ENCODE measurements at places on chromosomes 13 and 19.
A peak's percentile ranks its signal among the peaks of the same experiment; 100 is the strongest.

DNA sequence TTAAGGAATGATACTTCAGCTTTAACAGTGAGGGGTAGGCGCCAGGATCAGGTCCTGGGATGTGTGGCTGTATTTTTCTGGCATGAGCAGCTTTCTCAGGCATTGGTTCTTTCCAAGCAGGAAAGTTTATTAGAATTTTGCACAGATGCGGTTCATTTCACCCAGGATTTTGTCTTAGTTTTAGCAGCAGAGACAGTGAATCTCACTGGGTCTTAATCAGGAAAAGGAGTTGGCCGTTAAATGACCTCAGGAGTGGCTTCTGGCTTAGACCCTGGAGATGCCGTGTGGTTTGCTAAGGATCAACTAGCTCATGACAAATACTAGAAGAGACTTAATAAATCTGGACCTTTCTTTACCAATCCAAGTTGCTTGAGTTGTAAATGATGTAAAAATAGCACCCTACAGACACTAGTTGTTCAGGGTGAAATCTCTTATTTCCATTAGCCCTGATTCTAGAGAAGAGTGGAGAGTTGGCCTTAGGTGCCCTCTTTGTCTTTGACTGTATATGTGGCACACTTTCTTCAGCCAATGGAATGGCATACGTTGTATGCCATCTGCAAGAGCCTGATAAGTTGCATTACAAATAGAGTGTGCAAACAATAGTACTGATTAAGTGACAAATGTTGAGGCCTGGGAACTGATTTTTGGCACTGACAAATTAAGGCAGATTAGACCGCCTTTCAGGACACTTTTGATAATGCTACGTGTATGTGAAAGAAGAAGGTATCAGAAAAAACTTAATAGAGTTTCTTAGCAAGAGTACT is 34.0 kb downstream of the LRCH1 start:
- no peak for DNase-seq

- no peak for DNase-seq
These were observed 8.3 kb downstream of the PIAS4 start for GRCh38 chr19:4015705-4016402.

DNA sequence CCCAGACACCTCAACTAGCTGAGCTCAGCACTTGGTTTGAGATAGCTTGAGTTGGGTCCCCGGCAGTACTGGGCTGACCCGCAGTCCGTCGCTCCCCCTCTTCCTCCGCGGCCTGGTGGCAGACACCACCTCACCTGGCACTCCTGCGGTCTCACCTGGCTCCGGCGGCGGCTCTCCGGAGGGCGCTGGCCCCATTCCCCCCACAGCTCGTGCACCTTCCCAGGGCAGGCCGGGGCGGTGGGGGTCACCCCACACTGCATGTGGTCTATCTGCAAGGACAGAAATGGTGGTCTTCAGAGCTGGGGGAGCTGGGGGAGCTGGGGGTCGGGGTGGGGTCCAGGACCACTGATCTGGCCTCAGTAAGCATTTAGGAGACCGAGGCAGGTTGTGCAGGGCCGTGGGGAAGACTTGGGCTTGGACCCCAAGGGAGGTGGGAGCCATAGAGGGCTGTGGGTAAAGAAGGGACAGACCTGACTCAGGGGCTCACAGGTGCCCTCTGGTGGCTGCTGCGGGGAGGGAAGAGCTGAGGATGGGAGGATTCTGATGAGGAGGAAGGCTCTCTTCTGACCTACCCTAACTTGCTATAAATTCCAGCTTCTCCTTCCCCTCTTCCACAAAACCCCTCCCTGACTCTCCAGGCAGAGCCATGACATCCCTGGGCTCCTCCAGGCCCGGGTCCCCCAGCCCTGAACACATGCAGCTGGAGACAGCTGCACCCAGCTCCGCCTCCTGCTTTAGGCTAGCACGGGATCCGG is 6.7 kb upstream of the PLIN4 start:
- DNase-seq, result peak; percentile 69

DNA sequence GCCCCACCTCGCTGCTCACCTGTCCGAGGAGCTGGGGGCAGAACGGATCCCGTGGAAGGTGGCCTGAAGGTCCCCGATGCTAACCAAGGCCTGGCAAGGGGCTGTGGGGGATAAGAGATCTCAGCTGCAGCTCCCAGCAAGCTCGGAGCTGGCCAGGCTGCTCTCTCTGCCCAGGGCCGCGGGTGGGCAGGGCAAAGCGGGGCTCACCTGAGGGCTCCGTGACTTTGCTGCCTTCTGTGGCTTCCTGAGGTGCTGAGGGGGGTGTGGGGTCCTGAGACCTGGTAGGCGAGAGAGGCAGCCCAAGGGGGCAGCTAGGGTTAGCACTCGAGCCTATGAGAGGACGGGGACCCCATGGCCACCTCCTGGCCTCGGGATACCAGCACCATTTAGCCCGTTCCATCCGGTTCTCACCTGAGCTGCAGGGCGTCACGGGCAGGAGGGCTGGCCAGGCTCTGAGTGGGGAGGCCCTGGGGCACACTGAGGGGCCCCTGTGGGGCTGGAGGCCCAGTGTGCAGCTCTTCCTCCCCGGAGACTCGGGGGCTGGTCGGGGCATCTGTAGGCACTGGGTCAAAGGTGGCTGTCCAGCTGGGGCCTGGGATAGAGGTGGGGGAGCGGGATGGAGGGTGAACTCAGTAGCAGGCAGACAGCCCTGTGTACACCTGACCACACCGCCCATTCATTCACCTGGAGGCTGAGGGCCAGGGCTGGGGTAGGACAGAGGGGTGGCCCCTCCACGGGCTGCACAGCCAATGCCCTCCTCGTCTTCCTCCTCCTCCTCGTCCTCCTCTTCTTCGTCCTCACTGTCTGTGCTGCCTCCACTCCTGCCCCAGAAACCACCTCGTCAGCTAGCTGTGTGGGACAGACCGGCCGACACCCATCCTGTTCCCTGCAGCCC is 3.1 kb upstream of the TMEM86B start:
- no peak for DNase-seq

GRCh38 chr13:37383046-37383445 is 215.5 kb downstream of the POSTN start:
- no peak for DNase-seq

GRCh38 chr19:47049307-47049700 is 880 bp upstream of the TMEM160 start:
- no peak for DNase-seq

- DNase-seq, result no peak
These were observed 10.0 kb downstream of the DPF1 start for GRCh38 chr19:38213911-38214625.

DNA sequence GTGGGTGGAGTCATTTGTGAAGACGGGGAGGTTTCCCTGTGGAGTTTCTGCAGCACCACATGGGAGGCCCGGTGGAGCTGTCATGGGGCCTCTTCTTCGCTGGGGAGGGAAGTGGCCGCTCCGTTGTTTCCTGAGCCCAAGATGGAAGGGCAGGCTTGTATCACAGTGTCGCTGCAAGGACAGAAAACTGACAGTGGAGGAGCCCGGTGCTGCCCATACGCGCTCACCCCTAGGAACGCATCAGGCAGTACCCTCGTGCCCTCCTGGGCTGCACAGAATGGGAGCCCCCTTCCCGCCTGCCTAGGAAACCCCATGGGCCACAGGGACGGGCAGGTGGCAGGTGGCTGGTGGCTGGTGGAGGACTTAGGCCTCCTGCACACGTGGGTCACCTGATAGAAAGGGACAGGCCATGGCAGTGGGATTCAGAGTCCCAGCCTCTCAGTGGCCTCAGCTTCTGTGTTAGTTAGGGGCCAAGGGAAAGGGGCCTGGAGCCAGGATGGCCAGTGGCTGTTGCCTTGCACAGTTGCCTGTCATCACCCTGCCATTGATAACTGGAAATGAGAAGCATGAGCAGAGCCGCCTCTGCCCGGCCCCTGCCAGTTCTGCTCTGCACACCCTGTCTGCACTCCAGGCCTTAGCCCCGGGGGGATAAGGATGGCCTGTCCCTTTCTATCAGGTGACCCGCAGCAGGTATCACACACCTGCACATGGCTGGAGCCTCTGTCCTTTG is 7.6 kb downstream of the COL4A2 start:
- no peak for DNase-seq

GRCh38 chr19:36152352-36153091 is at the start of gene COX7A1:
COX7A1 (minus strand) TSS chr19:36152447; CDS start chr19:36152407, 40 bp downstream.
- no peak for DNase-seq

GRCh38 chr13:108834193-108834592 is 204.8 kb downstream of the MYO16 start:
- DNase-seq, result no peak

DNA sequence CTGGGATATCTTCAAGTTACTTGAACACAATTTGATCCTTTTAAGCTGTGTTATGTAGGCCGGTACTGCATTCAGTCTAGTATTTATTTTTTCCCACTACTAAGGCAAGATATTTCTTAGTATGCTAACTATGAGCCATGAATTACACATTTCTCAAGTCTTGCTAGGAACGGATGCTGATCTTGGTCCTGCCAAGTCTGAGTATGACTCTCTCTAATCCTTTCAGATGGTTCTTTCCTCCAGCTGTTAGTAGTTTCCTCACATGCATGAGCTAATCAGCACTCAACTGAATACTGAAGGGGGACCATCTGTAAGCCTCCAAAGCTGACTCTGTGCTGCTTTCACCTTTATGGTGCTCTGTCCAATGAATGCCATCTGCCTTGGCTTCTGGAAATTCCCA is 460.3 kb downstream of the KCTD12 start:
- no peak for DNase-seq

DNA sequence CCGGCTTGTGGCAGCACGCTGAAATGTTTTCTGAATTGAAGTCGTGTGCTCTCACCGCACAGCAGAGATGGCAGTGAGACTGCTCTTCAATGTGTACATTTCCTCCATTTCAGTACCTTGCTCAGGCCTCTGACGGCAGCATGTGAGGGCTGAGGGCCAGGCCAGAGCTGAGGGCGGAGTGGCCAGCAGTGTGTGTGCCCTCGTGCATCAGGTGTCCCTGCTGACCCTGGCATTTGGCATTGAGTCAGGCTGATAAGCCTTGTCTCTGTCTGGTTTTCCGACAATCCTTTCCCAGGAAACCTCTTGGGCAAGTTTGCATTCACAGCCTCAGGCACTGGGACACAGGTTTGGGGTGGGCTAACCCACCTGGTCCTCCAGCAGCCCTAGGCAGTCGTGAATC is 62.3 kb downstream of the EFNB2 start:
- DNase-seq, result no peak

GRCh38 chr19:36423925-36424324 is 5.5 kb upstream of the ZFP82 start:
- no peak for DNase-seq

- no peak for DNase-seq
These were observed 310.5 kb downstream of the ATP8A2 start for GRCh38 chr13:25682276-25682675.

DNA sequence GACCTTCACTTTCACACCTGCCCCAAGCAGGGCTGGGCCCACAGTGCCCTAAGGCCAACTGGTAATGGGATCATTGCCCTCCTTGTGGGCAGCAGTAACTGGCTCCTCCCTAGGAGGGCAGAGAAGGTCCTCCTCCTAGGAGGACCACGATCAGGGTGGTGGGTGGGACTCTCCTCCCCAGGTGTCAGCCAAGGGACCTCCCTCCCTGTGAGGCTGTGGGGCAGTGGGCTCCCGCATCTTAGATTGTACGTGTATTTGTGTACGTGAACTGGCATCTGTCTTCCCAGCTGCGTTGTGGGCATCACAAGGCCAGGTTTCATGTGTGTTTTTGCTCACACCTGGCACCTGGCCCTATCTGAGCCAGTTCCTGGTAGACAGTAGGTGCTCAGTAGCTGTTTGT is 111.8 kb downstream of the SOX1 start:
- DNase-seq, result no peak

GRCh38 chr19:41239363-41239762 is 20.3 kb downstream of the AXL start:
- DNase-seq, result peak; percentile 30

GRCh38 chr13:102234618-102235017 is 167.2 kb downstream of the FGF14 start:
- DNase-seq, result no peak

DNA sequence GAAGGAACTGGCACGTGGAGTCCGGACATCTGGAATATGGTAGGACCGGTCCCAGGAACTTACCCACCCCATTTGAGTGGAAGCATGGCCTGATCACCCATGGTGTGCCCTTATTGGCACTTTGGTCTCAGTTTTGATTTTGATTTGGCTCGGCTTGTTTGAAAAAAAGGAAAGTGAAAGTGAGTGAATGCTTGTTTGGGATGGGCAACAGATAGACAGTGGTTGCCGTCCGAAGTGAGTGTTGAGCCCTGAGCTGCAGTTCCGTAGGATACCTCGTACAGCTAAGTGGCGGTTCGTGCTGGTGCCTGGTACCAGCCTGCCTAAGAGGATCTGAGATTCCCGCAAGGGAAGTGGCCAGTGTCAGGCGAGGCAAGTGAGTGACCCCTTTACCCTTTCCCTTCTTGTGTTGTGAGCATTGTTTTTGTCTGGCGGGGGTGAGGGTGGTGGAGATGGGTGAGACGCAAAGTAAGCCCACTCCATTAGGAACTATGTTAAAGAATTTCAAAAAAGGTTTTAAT is 605.8 kb downstream of the UQCRFS1 start:
- no peak for DNase-seq
